Stimulated activated CD4-positive, alpha-beta T cell treated with anti-CD3 and anti-CD28 coated beads, TNF-alpha, amount 100 ng/mL, for 4 hours (primary cell): ENCODE measurements at places on chromosomes 1 and 21.

DNA sequence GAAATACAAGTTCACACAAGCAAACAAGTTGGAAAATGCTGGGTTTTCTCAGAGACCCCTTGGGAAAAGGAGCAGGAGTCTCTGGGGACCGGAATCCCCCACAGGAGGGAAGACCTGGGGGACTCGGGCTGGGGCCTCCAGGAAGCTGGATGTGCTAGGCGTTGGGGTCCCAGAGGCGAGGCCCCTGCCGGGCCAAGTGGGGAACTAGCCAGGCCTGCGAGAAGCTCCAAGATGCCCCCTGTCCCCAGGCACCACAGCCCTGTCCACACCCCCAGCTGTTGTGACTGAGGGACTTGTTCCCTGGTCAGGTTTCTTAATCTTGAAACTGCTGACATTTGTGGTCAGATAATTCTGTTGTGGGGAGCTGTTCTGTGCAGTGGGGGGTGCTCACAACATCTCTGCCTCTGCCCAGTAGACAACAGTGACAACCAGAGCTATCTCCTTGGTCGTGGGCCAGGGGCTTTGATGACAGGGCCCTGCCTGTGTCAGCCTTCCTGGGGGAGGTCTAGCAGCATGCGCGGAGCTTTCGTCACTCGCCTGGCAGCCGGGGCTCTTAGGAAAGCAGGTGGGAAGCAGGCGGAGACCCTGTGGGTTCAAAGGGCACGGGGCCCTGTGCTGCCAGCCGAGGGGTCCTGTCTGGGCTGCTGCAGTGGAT lies 126.4 kb upstream of the ARHGEF16 start:
- DNase-seq: no peak

- DNase-seq: no peak
These were observed 11.5 kb downstream of the LRRN2 start for GRCh38 chr1:204673909-204674649.

- no peak for DNase-seq
These were observed 109.8 kb downstream of the HMCN1 start for GRCh38 chr1:185843986-185844385.

DNA sequence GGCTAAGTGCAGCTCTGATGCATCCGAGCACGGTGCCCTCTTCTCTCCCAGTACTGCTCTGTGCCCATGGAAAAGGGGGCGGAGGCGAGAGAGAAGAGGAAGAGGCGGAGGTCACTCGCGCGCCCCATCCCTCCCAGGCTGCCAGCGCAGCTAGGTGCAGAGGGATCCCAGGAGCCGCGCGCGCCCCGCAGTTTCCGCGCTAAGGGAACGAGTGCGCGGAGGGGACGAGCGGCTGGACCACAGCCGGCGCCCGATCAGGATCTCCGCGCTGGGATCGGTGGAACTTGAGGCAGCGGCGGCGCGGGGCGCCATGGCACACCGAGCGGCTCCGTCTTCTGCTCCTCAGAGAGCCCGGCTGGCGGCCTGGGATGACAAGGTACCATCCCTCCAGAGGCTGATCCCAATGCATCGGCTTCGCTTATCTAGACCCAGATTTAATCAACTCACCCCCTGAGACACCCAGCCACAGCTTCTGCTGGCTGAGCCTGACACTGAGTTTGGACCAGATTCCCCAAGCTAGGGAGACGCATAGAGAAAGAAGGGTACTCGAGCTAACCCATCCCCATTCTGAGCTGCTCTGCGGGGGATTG lies at the start of gene PTGFR:
Gene PTGFR (plus strand): TSS at position 114 of the 590 bp plus-strand sequence. CDS start 1,770 bp downstream, outside the sequence.
- DNase-seq: no peak

GRCh38 chr1:40312238-40313205 lies 4.6 kb downstream of the COL9A2 start:
- DNase-seq: no peak

GRCh38 chr1:6294890-6295556 lies 34.1 kb upstream of the GPR153 start:
- DNase-seq: no peak
